ENCODE measurements at places on chromosomes 1 and 21. TPM values are rescaled to one million over a fixed set of nuclear protein-coding genes. Genes with fewer than 3 reads are reported as not detected.

The TGFB2 gene
- total RNA-seq, result 36.2 TPM

The KRTAP11-1 gene
- total RNA-seq, result not detected

The ASAP3 gene
- total RNA-seq, result 19.9 TPM

The DNASE2B gene
- total RNA-seq, result not detected

The SH3BGRL3 gene
- 55.5 TPM for total RNA-seq

The PGLYRP4 gene
- total RNA-seq, result not detected

The IGSF21 gene
- total RNA-seq, result not detected

The AMY1B gene
- total RNA-seq, result not detected

The OR2AJ1 gene
- total RNA-seq, result not detected

The E2F2 gene
- total RNA-seq, result under 0.01 TPM

The NUP210L gene
- under 0.01 TPM for total RNA-seq

The SLC45A1 gene
- 2.9 TPM for total RNA-seq

The C1orf232 gene
- not detected for total RNA-seq

The MPZ gene
- 0.88 TPM for total RNA-seq

The VANGL2 gene
- total RNA-seq, result under 0.01 TPM

The GBP2 gene
- total RNA-seq, result 6.7 TPM

The TMEM125 gene
- not detected for total RNA-seq

The KRTAP26-1 gene
- total RNA-seq, result not detected

The SETD4 gene
- 17.2 TPM for total RNA-seq

The CLCNKB gene
- total RNA-seq, result 0.09 TPM

The ZMYND12 gene
- 0.30 TPM for total RNA-seq

The SHE gene
- total RNA-seq, result 0.05 TPM

The KCNE2 gene
- total RNA-seq, result not detected

The CAPZA1 gene
- total RNA-seq, result 208 TPM

The IL10 gene
- total RNA-seq, result not detected

The PANK4 gene
- 25.8 TPM for total RNA-seq

The ILDR2 gene
- not detected for total RNA-seq

The PLA2G2F gene
- not detected for total RNA-seq

The SPRR3 gene
- total RNA-seq, result not detected

The PALMD gene
- total RNA-seq, result 0.59 TPM

The C1orf146 gene
- not detected for total RNA-seq
